Aorta (tissue), 5 donors: ENCODE measurements at places on chromosomes 16 and 17. TPM values are rescaled to one million over a fixed set of nuclear protein-coding genes. Genes with fewer than 3 reads are reported as not detected.

DNA sequence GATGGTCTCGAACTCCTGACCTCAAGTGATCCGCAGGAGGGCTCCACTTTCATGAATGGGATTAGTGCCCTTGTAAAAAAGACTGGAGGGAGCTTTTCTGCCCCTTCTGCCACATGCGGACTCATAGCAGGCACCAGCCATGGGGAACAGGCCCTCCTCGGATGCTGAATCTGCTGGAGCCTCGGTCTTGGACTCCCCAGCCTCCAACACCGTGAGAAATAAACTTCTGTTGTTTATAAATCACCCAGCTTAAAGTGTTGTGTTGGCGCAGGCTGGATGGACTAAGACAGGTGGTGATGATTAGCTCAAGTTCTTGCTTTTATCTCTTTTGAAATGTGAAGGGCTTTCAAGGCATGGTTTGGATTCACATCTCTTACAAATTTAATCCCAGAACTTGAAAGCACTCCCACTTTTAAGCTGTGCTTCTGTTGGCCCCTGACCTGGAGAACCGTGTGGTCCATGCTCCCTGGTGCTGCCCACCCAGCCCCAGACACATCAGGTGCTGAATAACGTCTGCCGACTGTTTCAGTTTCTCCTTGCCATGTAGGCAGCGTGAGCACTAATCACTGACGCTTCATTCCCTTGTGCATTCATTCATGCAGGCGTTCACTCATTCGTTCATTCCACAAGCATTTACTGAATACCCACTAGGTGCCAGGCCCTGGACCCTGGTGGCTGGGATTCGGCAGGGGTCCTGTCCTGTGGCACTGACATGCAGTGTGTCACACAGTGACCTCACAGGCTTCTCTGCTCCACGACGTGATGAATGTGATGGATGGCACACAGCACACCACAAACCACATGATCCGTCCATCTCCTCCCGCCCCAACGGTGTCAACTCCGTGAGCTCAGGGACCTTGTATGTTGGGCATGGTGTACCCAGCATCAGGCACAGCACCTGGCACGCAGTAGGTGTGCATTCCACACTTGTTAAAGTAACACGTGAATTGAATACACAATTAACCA is 8.9 kb downstream of the CIBAR2 start:
- no peaks in the 10 kb centered on the region for H3K27me3 ChIP-seq
- H3K27ac ChIP-seq: no peak overlapping the region
- no peak for DNase-seq
- no peaks in the 10 kb centered on the region for H3K36me3 ChIP-seq

Gene MSLN
- 0.52 TPM for total RNA-seq

DNA sequence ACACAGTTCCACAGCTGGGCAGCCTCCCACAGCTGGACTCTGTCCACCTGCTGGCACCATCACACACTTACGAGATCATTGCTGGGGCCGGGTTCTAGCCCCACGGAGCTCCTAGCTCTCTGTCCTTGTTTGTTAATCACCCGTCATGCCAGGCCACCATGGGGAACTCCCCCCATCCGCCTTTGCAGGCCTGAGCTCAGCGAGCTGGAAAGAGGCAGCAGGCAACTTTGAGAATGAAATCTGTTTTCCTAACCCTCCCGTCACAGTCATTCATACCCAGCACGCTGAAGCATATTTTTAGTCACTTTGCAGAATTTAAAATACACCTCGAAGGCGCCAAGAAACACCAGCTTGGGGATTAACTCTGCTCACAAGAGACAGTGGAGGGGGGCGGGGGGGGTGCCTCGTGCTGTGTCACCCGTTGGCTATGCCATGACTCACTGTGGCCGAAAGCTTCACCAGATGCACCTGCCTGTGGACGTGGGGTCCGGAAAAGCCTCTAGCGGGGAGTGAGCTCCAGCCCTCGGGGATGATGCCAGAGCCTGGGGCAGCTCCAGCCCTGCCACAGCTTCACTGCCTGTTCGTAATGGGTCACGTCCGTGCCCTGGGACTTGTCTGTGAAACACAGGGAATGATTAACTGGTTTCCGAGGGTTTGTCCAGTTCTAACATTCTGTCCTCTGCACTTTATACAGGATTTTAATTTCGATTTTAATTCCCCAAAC is 1.4 kb upstream of the SPNS2 start:
- H3K36me3 ChIP-seq: no peaks in the 10 kb centered on the region
- H3K4me3 ChIP-seq: no peak overlapping the region
- no peaks in the 10 kb centered on the region for H3K27me3 ChIP-seq
- H3K27ac ChIP-seq: no peak overlapping the region
- peak; percentile 81 for DNase-seq
- H3K4me1 ChIP-seq: no peaks in the 10 kb centered on the region

DNA sequence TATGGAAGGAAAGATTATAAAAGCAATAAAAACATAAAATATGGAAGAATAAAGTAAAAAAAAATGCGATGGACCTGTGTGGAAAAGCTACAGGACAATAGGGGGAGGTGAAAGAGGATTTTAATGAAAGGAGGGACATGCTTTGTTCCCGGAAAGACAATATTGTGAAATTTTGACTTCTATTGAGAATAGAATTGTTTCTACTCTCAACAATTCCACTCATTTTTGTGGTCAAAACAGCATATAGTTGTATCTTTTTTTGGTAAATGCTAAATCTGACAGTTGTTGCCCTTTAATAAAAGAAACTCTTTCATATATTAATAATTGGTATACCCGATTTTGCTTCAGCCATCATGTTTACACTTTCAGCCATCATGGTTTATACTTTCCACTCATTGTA is 22.9 kb upstream of the APPBP2 start:
- no peak overlapping the region for H3K4me3 ChIP-seq
- no peaks in the 10 kb centered on the region for H3K4me1 ChIP-seq
- no peaks in the 10 kb centered on the region for H3K27me3 ChIP-seq
- H3K27ac ChIP-seq: no peak overlapping the region
- no peak for DNase-seq

Gene CDH15
- total RNA-seq: 0.21 TPM

Gene CA7
- not detected for total RNA-seq

DNA sequence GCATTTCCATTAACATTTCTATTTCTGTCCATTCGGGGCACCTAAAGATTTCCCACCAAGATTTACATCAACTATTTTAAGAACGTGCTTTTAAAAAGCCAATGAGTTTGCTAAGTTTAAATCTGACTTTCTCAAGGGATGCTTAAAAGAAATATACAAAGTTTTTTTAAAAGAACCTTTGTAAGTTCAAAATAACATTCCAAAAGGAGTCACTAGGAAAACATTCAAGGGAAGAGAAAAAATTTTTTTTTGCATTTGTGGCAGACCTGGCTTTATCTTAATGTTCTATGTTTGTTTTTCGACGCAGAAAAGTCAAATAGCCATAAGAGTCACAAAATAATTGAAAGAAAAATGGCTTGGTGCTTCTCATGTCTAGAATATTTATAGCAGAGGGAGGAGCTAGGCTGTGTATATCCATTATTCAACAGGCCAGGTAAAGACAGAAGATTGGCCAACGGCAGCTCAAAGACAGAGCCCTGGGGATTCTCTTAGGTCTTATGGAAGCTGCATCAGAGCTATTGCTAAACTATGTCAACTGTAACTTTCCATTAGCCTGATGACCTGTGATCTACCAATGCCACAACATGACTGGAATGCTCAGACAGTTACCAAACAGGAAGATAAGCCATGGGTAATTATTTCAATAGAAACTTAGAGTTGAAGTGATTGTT is 37.8 kb upstream of the MYOCD start:
- H3K4me3 ChIP-seq: no peak overlapping the region
- no peaks in the 10 kb centered on the region for H3K36me3 ChIP-seq
- peaks cover 6% of the 10 kb centered on the region for H3K4me1 ChIP-seq
- DNase-seq: no peak

DNA sequence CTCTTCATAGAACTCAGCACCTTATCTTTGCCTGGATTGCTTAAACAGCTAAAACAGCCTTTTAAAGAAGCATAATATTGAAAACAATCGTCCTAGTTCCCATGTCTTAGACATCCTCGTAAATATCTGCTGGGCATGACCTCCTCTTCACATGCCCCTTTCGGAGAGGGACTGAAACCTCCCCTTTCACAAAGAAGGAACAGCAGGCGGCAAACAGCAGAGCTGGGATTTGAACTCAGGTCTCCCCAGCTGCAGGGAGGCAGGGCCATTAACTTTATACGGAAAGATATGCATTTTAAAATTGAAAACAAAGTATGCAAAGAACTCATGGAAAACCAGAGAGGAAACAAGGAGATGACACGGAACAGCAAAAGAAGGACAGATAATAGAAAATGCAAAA is 249.9 kb downstream of the FOXL1 start:
- no peaks in the 10 kb centered on the region for H3K4me1 ChIP-seq
- H3K4me3 ChIP-seq: no peak overlapping the region
- H3K36me3 ChIP-seq: no peaks in the 10 kb centered on the region
- no peak for DNase-seq
- no peak overlapping the region for H3K27ac ChIP-seq
- no peaks in the 10 kb centered on the region for H3K27me3 ChIP-seq
